ENCODE measurements at places on chromosomes 2 and 18.

DNA sequence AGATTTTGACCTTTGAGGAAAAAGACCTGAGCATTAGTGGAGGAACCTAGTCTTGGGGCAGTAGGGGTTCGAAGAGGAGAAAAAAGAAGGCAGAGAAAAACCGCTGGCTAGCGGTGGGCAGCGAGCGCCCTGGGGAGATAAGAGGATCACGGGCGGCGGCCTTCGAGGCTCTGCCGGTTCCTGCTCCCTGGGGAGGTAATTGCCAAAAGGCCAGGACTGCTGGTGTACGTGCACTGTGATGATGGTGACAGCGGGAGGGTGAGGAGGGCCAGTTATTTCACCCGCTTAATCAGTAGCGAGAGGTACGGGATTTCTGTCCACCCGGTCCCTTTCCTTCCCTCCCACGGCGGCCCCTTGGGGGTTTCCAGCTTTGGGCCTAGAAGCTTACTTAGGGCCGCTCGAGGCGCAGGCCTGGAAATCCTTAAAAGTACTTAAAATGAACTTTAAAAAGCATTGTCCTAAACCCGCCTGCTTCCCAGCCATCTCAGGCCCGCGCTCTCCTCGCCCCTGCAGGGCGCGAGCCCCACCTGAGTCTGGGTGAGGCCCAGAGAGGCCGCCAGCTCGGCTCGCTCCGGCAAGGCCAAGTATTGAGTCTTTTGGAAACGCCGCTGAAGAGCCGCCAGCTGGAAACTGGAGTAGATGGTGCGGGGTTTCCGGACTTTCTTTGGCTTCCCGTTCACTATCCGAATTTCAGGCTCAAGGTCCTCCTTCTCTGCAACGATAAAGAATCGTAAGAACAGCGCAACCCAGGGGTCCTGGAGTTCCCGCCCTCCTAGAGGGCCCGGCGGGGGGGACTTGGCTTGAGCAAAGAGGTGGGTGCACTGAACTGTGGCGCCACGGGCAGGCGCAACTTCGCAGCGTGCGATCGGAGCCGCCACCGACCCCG is 1.5 kb downstream of the DLX2 start:
- DNase-seq: no peak

DNA sequence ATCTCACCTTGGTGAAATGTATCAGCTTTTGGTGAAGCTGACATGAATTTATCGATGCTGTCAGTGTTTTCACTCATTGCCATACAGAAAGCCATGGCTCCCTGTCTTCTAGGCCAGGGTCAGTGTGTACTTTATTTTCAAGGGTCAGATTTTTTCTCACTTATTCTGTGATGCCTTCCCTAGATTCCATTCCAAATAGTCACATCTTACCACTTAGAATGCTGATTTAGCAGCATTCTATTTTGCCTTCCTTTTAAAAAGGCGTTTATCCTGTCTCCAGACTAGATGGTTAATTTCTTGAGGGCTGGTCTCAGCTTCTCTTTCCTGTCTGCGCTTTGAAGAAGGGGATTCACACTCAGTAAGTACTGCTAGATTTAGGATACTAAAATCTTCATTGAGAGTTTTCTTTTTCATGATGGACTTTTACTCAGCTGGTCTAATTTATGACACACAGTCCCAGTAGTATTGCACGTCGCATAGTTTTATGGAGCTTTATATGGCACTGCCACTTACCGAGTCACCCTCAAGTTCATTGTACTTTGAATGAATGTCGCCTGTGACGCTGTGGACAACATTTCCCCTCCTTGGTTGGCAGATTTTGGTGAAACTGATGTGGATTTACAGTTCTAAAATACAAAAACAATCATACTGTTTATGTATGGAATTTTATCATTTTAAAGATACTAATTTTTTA is 194.0 kb downstream of the ZNF407 start:
- DNase-seq: no peak

DNA sequence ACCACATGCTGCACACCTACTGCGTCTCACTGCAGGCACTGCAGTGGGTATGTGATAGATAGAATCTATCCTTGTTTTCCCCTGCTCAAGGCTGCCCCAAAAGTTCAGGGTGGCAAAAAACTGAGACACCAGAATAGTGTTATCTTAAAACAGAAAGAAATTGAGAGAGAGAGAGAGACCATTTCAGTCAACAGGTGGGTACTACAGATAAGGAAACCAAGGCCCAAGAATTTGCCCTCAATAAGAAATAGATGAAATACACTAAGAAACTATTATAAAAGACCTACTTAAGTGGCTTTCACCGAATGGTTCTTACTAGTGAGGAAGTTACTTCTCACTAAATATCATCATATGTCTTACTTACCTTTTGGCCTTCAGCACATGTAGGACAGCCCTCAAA is 27.9 kb downstream of the EPG5 start:
- no peak for DNase-seq

DNA sequence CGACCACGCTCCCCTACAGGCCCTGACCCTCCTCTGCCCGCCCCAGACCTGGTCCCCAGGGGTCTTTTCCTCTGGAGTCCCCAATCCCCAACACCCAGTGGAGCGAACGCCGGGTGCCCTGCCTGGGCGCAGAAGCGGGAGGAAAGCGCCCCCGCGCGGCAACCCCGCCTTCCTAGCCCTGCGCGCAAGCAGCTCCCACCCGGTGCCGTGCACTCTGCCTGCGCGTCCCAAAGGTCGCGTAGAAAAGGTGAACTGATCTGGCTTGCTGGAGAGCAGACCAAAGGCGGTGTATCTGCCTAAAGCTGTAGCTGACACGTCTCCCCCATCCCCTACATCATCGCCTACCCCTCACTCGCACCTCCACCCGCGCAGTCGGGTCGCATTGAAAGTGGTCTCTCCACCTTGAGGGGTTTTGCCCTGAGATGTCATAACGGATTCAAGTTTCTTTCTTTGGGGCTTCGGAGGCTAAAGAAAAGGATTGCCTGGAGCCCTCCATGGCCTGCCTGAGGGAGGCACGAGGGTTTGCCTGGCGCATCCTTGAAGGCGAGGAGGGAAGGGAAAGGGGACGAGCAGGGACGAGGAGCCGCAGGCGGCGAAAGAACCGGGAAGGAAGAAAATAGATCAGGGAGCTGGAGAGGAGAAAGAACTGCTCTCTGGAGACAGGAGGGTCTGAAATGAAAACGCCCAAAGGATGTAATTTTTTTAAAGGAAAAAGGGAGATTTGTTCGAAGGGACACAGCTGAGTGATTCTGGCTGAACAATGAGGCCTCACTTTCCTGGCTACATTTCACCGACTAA is 5.8 kb downstream of the GAD1 start:
- no peak for DNase-seq

GRCh38 chr2:3637311-3637675 is 20.7 kb upstream of the ALLC start:
- no peak for DNase-seq

GRCh38 chr2:134379293-134379692 is 125.4 kb downstream of the MGAT5 start:
- DNase-seq: no peak

GRCh38 chr2:191010887-191011885 is 2.8 kb downstream of the STAT1 start:
- DNase-seq: no peak

DNA sequence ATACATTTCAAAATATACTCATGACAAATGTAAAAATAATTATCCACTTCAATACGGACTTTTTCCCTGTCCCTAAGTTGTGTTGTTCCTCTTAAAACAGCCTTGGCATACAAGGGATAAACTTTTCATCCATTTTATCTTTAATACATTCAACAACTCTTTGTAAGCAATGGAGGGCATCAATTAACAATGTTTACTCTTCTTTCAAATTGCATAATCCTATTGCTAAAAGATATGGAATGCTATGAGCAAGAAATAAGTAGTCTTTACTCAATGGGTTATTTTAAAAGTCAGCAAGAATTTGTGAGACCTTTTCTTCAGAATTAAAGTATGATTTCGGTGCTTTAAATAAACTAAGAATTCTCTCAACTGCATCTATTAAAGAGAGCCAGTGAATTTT is 41.9 kb downstream of the SCN9A start:
- DNase-seq: no peak

DNA sequence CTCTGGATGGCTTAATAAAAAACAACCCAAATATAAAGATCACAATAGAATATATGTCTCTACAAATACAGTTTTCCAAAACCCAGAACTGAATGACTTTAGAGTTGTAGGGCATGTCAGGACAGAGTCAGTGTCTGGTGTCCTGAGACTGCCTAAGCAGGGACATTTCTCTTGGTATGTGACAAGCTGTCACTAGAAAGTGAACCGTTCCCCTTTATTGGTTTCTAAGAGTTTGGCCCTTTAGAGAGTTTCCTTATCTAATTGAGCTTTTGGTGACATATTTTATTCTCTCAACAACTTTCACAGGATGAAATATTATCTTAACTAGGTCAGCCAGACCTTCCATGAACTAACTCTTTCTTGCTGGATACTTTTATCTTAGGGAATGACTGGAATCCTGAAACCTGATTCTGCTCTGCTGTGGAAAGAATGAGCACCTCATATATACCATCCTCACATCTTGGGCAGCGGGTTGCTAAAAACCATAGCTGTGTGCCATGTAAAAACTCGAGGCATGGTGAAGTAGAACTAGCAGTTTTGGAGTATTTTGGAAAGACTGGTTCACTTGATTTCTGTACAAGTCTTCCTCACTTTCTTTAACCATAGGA is 54.8 kb downstream of the CAVIN2 start:
- DNase-seq: no peak

GRCh38 chr18:10893196-10893595 is 256.2 kb downstream of the PIEZO2 start:
- DNase-seq: no peak

DNA sequence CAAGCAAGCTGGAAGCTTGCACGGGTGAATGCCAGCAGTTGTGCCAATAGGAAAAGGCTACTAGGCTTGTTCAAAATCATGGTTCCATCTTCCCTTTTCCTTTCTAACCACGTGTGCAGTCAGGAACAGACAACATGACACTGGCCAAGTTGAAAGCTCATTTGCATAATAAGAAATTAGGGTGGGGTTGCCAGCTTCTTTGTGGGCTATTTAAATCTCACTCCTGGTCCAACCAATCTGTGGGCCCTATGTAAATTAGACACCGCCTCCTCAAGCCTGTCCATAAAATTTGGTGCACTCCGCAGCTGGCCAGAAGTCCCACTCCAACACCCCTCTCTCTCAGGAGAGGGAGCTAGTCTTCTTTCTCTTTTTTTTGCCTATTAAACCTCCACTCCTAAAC is 1948.4 kb upstream of the PIK3C3 start:
- no peak for DNase-seq

- DNase-seq: no peak
Measured at GRCh38 chr2:96323849-96324248, 1.3 kb upstream of the ITPRIPL1 start.

- no peak for DNase-seq
Measured at GRCh38 chr2:24085200-24085489, 511 bp upstream of the TP53I3 start.

- no peak for DNase-seq
Measured at GRCh38 chr18:59631583-59632181, 65.5 kb downstream of the CCBE1 start.

- no peak for DNase-seq
Measured at GRCh38 chr2:168137510-168138180, 109.8 kb downstream of the STK39 start.

- no peak for DNase-seq
Measured at GRCh38 chr2:139033300-139033699, 253.1 kb upstream of the NXPH2 start.

- peak; percentile 11 for DNase-seq
Measured at GRCh38 chr2:179036353-179036905, 13.5 kb downstream of the CCDC141 start.

GRCh38 chr18:56196495-56197225 is 441.7 kb downstream of the TXNL1 start:
- no peak for DNase-seq

GRCh38 chr18:63309422-63309821 is 10.1 kb downstream of the BCL2 start:
- no peak for DNase-seq

- no peak for DNase-seq
Measured at GRCh38 chr2:231259104-231259503, 60.7 kb downstream of the ARMC9 start.
